Uterus (tissue), 4 donors: ENCODE measurements at places on chromosomes 7 and 10. TPM values are rescaled to one million over a fixed set of nuclear protein-coding genes. Genes with fewer than 3 reads are reported as not detected.

Gene GCK
- 0.29 TPM for total RNA-seq

Gene GNGT1
- not detected for total RNA-seq

Gene ZNF365
- not detected for total RNA-seq

Gene INA
- total RNA-seq, result not detected
